ENCODE measurements at places on chromosomes 16 and 17. TPM values are rescaled to one million over a fixed set of nuclear protein-coding genes. Genes with fewer than 3 reads are reported as not detected.

- DNase-seq = peak; percentile 51
Measured at GRCh38 chr16:14186007-14186794, 115.1 kb downstream of the MRTFB start.

DNA sequence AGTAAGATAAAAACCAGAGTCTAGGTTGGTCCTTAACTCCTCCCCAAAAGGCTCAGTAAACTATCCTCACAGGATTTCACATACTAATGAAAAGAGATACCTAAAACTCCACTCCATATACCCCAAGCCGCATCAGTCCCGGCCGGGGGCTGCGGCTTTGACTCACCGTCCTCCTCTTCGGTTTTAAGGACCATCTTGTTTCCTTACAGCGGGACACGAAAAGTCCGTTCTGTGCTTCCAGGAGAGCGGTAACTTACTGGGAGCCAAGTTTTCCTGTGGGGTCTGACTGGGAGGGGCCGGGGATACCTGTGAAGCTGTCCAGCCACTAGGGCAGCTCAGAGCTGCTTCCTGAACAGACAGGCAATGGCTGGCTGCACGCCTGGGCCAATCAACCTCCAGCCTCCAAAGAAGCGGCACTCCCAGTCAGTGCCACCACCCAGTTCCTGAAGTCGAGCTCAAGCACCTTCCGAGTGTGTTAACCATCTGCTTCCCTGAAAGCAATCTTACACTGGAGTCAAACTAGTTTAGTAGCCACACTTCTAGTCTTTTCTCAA lies 45.5 kb downstream of the CYTH1 start:
- DNase-seq = peak; percentile 68

DNA sequence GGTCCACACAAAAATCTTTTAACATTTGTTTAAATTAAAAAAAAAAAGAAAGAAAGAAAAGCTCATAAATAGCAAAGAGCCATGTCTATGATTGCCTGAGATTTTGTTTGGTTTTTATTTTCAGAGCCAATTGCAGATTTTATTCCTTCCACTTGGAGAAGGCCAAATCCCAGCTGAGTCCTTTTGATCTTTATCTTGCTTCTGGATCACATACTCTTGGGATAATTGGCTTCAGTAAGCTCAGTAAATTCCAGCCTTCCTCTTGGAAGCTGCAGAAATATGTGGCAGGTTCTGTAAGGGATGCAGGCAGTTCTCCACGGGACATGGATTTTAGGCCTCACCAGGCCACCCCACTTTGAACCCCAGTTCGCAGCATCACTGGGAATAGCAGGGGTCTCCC lies 63.3 kb upstream of the TMC5 start:
- DNase-seq = no peak

DNA sequence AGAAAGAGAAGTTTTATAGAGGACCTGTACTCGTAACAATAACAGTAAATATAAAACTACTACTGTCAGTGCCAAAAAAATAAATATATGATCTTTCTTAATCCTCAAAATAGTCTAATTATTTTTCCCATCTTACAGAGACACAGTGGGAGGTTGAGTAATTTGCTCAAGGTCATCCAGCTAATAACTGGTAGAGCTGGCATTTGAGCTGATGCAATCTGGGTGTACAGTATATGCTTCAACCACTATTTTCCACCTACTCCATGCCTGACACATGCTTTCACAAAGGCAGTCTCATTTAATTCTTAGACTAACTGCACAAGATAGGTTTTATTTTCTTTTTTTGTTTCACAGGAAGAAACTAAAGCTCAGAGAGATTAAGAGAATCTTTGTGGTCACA lies 33.6 kb downstream of the PIGL start:
- DNase-seq = no peak

DNA sequence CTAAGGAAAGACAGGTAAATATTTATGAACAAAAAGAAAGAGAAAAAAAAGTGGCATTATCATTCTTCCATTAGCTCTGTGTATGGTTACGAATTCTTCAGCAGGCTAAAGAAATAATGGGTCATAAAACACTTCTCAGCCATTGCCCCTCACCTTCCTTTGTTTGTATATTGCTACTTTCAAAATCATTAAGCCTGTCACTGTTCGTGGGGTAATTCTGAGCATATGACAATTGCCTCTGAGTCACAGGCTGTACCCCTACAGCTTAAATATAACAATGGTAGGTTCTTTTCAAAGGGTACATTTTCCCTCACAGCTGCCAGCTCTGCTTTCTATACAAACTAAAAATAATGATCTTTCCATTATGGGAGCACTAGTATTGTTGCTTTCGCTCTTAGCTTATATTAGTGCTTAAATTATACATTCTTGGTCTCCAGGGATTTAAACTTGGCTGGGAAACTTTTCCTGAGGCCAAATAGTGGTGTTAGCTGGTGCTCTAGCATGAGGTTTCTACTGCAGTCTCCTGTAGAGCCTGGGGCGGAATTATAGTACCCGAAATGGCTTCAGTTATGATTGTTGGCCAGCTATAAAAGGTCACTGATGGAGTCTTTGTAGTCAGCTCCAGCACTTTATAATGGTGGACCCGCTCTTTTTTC lies 74.7 kb upstream of the CDH11 start:
- DNase-seq = no peak

- DNase-seq = peak; percentile 17
Measured at GRCh38 chr17:81712468-81713003, 452 bp downstream of the SLC25A10 start.

DNA sequence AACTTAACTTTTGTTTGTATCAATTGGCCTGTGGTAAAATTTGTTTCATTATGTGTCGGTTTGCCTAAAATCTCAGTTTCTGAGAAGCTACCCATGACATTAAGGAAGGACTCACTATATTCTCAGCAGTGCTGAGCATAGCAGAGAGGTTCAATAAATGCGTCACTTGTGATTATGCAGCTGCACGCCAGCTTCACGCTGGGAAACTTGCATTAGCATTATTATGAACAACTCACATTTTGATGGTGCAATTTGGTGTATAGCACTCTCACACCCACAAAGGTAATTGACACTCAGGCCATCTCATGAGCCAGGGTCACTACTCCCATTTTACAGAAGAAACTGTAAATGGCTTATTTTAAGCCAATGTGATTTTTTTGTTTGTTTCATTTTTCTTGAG lies 80.6 kb upstream of the SALL1 start:
- no peak for DNase-seq

- DNase-seq = no peak
Measured at GRCh38 chr16:46614006-46614405, 7.2 kb downstream of the SHCBP1 start.

- DNase-seq = no peak
Measured at GRCh38 chr17:76946111-76946771, 78.0 kb downstream of the MGAT5B start.

GRCh38 chr16:667780-668518 lies at the start of gene RHOT2:
Gene RHOT2 (plus strand): TSS chr16:668132. CDS start chr16:668200, 68 bp downstream.
- DNase-seq = peak; percentile 93

GRCh38 chr16:27430512-27430911 lies 28.5 kb downstream of the IL21R start:
- no peak for DNase-seq

DNA sequence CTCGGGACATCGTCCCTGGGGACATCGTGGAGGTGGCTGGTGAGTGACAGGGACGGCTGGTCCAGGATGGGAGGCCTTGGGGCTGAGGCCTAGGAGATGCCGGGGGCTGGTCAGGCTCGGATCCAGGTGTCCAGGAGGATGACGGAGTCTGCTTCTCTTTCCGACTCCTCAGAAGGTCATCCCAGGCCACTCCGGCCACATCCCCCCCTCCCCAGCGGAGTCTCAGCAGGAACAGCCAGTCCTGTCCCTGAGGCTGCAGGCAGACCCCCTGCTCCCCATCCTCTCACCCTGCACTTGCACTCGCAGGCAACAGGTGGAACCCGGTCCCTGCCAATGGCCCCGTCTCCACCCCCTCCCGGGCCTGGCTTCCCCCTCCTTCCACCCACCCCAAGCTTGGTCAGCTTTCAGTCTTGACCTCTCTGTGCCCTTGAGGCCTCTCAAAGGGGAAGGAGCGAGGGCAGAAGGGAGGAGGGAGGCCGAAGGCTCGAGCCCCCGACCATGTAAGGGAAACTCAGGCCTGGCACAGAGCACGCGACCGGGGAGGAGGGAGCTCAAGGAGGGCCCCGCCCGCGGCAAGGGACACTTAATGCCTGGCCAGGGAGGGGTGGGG lies 4.4 kb downstream of the ATP2A1 start:
- no peak for DNase-seq

GRCh38 chr17:80751070-80751945 lies 206.7 kb downstream of the RPTOR start:
- DNase-seq = peak; percentile 33

DNA sequence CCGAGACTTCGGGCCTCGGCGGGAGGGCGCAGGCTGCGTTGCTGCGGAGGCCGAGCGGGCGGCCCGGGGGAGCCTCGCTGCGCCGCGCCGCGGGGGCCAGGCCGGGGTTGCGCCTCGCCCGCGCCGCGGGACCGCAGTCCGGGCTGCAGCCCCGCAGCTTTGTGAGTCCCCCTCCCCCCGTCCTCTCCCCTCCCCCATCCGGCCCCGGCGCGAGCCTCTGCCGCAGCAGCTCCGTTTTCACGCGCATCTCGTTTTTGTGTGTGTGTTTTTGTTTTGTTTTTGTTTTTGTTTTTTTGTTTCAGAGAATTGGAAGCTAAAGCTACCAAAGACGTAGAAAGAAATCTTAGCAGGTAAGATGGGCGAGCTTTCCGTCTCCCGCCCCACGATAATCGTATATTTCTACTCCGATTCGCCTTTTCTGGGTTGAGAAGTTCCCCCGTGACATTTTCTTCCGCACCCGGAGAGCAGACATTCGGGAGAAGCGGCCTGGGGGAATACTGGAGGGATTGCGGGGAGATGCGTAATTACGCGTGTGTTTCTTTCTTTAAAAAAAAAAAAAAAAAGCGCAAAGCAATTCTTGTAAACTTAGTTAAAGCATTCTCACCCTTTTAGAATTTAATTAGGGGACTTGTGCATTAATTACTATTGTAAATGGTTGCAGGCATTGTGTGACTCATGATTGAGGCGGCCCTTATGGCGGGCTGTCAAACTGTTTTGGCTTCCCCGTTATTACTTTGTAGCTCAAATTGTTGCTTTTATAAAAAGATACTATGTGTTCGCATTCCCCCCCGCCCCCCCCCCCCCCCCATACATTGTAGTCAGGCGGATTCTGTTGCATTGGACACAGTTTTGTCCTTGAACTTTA lies 732 bp downstream of the TNRC6A start:
- peak; percentile 30 for DNase-seq

DNA sequence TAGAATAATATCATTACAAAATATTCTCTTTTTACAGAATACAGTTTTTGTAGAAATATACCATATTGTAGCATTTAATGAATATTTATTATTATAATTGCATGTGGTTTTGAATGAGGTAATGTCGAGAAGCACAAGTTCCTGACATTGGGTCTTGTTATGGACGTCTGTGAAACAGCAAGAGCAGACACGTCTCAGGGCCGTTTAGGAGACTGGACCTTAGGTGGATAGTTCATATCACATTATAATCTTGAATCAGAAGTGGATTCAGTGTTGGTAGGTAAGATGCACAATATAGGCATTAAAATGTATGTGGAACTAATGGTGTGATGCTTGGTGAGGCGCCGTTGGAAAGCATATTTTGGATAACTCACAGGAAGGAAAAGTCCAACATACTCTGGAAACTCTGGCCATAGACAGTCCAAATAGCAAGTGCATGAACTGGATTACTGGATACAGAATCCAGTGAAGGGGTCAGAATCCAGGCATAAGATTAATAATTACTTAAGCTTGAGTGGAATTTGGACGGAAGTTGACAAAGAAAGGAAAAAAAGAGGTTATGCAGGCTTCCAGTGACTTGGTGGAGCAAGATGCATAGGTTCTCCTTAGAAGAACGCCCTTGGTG lies 17.2 kb downstream of the ABCA8 start:
- no peak for DNase-seq

GRCh38 chr17:3747805-3748204 lies 24.1 kb downstream of the HASPIN start:
- no peak for DNase-seq

GRCh38 chr16:82133798-82134197 lies 36.2 kb downstream of the MPHOSPH6 start:
- no peak for DNase-seq

Gene COL1A1
- 120 TPM for total RNA-seq

Gene LIG3
- 50.5 TPM for total RNA-seq

Gene HS3ST6
- not detected for total RNA-seq

Gene C16orf89
- total RNA-seq = not detected

Gene PPP1R1B
- 0.76 TPM for total RNA-seq

Gene MNT
- total RNA-seq = 7.1 TPM

Gene NPW
- not detected for total RNA-seq

Gene MRPS23
- total RNA-seq = 35.2 TPM

Gene TEKT5
- not detected for total RNA-seq

Gene VWA3A
- total RNA-seq = not detected
